ENCODE measurements at places on chromosomes 5 and 9.
A peak's percentile ranks its signal among the peaks of the same experiment; 100 is the strongest.

- no peak overlapping the region for H3K27ac ChIP-seq
- peaks cover 46% of the 10 kb centered on the region for H3K4me1 ChIP-seq
- H3K36me3 ChIP-seq: no peaks in the 10 kb centered on the region
- DNase-seq: no peak
- no peaks in the 10 kb centered on the region for H3K27me3 ChIP-seq
- H3K4me3 ChIP-seq: no peak overlapping the region
Observed at GRCh38 chr9:5512658-5513452, 2.5 kb downstream of the PDCD1LG2 start.

DNA sequence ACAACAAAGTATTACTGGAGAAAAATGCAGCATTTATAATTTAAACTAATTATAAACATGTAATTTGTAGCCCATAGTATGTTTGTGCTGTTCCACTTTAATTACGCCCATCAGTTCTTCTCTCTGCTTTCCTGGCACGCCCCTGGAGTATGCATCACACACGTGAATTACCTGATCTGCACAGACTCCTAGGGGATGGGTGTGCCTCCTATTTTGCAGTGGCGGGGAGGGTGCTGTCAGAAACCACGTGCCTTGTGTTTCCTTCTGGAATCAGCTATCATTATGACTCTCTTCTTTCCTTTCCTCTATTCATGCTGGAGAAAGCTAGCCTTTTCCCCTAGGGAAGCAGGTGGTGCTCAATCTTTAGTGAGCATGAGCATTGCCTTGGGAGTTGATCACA lies 43.3 kb downstream of the RPS23 start:
- H3K4me3 ChIP-seq: no peak overlapping the region
- H3K36me3 ChIP-seq: no peaks in the 10 kb centered on the region
- H3K27ac ChIP-seq: no peak overlapping the region
- peaks cover 4% of the 10 kb centered on the region for H3K4me1 ChIP-seq

DNA sequence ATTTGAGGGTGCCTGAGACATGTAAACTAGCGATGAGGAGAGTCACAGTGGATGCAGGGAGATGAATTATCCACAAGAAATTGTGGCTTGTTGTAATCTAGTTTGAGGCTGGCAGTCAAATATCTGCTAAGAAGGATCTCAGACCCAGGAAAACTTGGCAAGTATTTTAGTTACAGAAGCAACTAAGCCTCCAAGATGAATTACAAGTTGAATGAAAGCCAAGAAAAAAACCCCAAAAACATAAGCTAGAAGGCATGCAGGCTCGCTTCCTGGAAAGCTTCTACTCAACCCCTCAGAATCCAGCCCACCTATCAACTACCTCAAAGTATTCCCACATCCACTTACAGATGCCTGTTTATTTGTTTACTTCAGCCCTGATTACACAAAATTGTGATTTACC lies 696.9 kb downstream of the MAT2B start:
- no peak for DNase-seq
- no peaks in the 10 kb centered on the region for H3K4me1 ChIP-seq
- H3K27ac ChIP-seq: no peak overlapping the region
- H3K27me3 ChIP-seq: no peaks in the 10 kb centered on the region
- H3K36me3 ChIP-seq: no peaks in the 10 kb centered on the region

- H3K27me3 ChIP-seq: no peaks in the 10 kb centered on the region
- no peaks in the 10 kb centered on the region for H3K36me3 ChIP-seq
- no peak for DNase-seq
- no peaks in the 10 kb centered on the region for H3K4me1 ChIP-seq
- no peak overlapping the region for H3K27ac ChIP-seq
- no peak overlapping the region for H3K4me3 ChIP-seq
Observed at GRCh38 chr9:90460220-90460619, 182.4 kb downstream of the DIRAS2 start.

DNA sequence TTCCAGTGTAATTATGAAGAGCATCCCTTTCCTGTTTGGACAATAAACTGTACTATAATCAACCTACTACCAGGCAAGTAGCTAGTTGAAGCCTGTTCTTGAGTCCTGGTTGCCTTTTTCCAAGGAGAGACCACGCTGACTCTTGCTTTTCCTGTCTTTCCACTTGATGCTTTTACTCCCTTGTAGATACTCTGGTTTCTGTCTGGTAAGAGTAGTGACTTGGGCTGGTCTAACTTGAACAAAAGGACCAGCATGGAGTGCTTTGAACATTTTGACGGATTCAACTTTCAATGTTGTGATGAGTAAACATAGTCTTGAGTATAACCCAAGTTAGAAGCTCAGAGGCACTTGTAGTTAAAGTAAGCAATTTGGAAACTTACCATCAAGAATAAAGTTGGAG lies 464.3 kb downstream of the GADD45G start:
- H3K27ac ChIP-seq: no peak overlapping the region
- H3K36me3 ChIP-seq: no peaks in the 10 kb centered on the region
- H3K27me3 ChIP-seq: peaks cover 41% of the 10 kb centered on the region
- H3K4me1 ChIP-seq: no peaks in the 10 kb centered on the region
- H3K4me3 ChIP-seq: no peak overlapping the region

GRCh38 chr9:20405078-20405477 lies 217.2 kb downstream of the MLLT3 start:
- DNase-seq: no peak
- H3K4me3 ChIP-seq: no peak overlapping the region
- H3K27ac ChIP-seq: no peak overlapping the region
- H3K36me3 ChIP-seq: peaks cover 72% of the 10 kb centered on the region
- H3K27me3 ChIP-seq: no peaks in the 10 kb centered on the region
- peaks cover 61% of the 10 kb centered on the region for H3K4me1 ChIP-seq

- peak; percentile 65 for DNase-seq
- no peaks in the 10 kb centered on the region for H3K27me3 ChIP-seq
- H3K27ac ChIP-seq: no peak overlapping the region
- no peaks in the 10 kb centered on the region for H3K36me3 ChIP-seq
Observed at GRCh38 chr5:178839319-178839704, 20.4 kb upstream of the ZNF354B start.

GRCh38 chr5:132264546-132265335 lies 7.2 kb downstream of the PDLIM4 start:
- no peaks in the 10 kb centered on the region for H3K4me1 ChIP-seq
- H3K27me3 ChIP-seq: peaks cover 10% of the 10 kb centered on the region
- no peaks in the 10 kb centered on the region for H3K36me3 ChIP-seq
- no peak for DNase-seq
- no peak overlapping the region for H3K27ac ChIP-seq

DNA sequence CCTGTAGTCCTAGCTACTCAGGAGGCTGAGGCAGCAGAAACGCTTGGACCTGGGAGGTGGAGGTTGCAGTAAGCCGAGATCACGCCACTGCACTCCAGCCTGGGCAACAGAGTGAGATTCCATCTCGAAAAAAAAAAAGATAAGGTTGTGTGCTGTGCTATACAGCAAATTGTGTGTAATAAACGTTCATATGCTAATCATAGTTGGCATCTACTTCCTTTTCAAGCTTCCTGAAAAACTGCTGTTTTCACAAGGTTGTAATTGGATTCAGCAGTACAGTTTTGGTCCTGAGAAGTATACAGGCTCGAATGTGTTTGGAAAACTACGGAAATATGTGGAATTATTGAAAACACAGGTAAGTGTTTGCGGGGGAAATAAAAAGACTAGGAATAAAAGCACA lies 25.5 kb downstream of the OTULINL start:
- H3K4me1 ChIP-seq: peaks cover 16% of the 10 kb centered on the region
- DNase-seq: no peak
- no peaks in the 10 kb centered on the region for H3K27me3 ChIP-seq

DNA sequence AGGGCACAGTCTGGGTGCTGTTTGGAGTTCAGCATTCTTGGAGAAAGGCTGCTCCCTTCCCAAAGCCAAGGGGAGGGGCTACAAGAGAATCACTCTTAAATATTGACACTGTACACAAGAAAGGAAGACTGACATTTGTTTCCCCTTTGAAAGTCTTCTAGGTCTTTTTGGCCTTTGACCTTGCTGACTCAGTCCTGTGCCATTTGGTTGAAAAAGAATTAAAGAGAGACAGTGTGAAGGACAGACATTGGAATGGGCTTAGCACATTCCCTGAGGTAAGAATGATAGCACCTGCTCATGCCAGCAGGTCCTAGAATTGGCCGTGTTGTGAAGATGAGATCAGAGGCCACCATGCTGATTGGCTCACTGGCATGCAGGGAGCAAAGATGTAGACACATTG lies 271.4 kb upstream of the ZNF608 start:
- no peak overlapping the region for H3K27ac ChIP-seq
- no peak for DNase-seq
- H3K4me3 ChIP-seq: no peak overlapping the region
- no peaks in the 10 kb centered on the region for H3K4me1 ChIP-seq
- H3K36me3 ChIP-seq: no peaks in the 10 kb centered on the region
- H3K27me3 ChIP-seq: no peaks in the 10 kb centered on the region

DNA sequence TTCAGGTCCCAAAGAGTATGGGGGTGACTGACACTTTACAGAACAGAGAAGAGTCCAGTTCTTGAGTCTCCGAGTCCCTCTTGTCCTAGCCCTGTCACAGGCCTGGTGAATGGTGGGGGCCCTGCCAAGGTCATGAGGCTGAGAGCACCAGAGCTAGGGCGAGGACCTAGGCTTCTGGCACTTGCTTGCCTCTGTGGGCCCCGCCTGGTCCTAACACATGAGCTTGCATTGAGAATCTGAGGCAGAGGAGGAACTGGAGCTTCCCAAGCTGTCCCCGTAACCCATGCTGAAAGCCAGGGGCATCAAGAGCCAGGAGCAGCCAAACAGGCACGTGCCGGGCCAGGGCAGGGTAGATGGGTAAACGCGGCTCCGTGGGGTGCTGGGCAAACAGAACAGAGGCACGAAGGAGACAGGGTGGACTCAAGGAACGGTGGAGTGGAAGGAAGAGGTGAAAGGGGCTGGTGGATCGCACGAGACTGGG lies 41.3 kb downstream of the JADE2 start:
- no peak overlapping the region for H3K27ac ChIP-seq
- peaks cover 50% of the 10 kb centered on the region for H3K36me3 ChIP-seq
- no peaks in the 10 kb centered on the region for H3K27me3 ChIP-seq
- DNase-seq: no peak

DNA sequence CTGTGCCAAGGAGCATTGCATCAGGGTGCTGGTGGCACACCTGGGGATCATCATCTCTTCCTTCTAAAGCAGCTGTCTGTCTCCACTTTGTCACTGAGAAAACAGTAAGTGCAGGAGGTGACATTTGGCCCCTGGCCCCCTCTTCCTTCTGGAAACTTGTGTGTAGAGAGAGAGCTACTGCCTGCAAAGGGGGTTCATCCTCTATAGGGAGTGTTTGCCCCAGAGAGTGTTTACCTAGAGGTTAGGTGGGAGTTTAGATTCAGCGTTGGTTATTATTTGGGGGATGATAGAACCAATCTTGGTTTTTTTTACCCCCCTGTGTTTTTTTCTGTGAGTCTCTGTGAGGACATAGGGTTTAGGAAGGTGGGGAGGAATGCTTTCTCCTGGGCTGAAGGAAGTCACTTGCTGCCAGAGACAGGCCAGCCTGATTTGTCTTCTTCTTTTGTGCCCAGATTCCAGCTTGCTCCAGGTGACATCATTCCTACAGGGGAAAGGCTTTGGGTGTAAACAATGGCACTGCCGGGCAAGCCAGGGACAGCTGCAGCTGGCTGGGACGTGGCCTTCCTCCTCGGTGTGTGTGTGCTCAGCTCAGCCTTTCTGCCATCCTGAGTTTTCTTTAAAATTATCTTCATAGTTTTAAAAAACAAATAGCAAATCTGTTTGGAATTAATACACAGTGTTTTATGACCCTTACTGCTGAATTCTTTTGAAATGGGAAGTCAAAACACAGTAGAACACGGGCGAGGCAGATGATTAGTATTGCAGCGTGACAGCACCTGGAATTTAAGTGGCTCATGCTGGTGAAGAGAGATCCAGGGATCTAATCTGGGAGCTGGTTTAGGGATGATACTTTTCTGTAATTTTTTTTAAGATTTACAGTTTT lies 24.5 kb downstream of the PRRC2B start:
- H3K36me3 ChIP-seq: peaks cover 72% of the 10 kb centered on the region
- H3K27me3 ChIP-seq: no peaks in the 10 kb centered on the region
- H3K4me1 ChIP-seq: peaks cover 91% of the 10 kb centered on the region
- H3K27ac ChIP-seq: peak overlapping the region; percentile 73
- DNase-seq: no peak

DNA sequence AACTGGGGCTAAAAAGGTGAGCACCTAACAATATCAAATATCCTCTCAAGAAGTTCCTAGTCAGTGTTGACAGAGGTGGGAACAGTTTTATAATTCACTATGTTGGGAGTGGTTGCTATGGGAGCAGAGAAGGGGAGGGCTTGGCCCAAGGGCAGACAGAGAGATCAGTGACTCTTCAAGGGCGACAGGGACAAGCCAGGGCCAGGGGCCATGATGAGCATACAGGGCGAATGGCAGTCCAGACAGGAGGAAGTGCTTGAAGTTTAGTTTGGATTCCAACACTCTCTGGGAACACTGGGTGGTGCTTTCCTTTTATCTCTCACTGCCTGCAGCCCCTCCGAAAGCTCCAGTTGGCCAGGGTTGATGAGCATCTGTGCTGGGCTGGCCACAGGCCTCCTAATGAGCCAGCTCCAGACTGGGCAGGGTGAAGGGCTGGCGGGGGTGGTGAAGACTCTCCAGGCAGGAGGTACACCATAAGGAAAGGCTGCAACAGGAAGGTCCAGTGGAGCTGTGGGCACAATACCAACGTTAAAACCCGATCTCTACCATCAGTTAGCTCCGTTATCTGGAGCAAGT lies 111.3 kb downstream of the TMEM174 start:
- no peak overlapping the region for H3K27ac ChIP-seq
- H3K36me3 ChIP-seq: no peaks in the 10 kb centered on the region
- H3K27me3 ChIP-seq: peaks cover 41% of the 10 kb centered on the region
- no peak for DNase-seq
- no peaks in the 10 kb centered on the region for H3K4me1 ChIP-seq

DNA sequence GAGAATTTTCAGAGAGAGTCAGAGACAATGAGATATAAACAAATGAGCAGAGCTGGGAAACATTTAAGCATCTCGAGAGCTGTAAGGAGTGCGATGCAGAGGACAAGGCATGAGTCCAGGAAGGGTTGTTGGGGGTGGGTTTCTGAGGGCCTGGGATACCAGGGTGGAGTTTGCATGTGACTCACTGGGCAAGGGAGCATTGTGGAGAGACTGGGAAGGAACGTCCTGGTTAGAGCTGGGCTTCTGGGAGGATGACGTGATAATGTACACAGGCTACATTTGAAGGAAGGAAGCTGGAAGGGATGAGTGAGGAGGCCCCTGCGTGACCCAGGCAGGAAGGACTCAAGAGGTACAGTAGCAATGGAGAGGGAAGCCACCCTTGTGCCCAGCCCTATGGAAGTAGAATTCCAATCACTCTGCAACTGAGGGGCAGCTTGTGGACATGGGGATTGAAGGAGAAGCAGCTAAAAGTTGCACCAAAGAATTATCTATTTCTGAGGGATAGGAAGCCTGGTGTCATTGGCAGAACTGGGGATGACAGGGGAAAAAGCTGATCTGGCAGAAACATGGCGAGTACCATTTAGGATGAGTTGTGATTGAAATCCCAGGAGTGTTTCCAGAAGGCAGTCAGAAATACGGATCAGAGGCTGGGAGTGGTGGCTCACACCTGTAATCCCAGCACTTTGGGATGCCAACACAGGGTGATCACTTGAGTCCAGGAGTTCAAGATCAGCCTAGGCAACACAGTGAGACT lies 59.3 kb upstream of the AFAP1L1 start:
- H3K36me3 ChIP-seq: no peaks in the 10 kb centered on the region
- no peak overlapping the region for H3K27ac ChIP-seq
- H3K27me3 ChIP-seq: peaks cover 15% of the 10 kb centered on the region
- DNase-seq: no peak
- no peaks in the 10 kb centered on the region for H3K4me1 ChIP-seq
- H3K4me3 ChIP-seq: no peak overlapping the region

All from activated naive CD4-positive, alpha-beta T cell treated with anti-CD3 and anti-CD28 coated beads, Interleukin-2, amount 10 ng/mL, durations not matched to agents 7 days and 5 days (primary cell).